Progenitor cell of endocrine pancreas (in vitro differentiated cells): ENCODE measurements at places on chromosomes 7 and 10. TPM values are rescaled to one million over a fixed set of nuclear protein-coding genes. Genes with fewer than 3 reads are reported as not detected.

DNA sequence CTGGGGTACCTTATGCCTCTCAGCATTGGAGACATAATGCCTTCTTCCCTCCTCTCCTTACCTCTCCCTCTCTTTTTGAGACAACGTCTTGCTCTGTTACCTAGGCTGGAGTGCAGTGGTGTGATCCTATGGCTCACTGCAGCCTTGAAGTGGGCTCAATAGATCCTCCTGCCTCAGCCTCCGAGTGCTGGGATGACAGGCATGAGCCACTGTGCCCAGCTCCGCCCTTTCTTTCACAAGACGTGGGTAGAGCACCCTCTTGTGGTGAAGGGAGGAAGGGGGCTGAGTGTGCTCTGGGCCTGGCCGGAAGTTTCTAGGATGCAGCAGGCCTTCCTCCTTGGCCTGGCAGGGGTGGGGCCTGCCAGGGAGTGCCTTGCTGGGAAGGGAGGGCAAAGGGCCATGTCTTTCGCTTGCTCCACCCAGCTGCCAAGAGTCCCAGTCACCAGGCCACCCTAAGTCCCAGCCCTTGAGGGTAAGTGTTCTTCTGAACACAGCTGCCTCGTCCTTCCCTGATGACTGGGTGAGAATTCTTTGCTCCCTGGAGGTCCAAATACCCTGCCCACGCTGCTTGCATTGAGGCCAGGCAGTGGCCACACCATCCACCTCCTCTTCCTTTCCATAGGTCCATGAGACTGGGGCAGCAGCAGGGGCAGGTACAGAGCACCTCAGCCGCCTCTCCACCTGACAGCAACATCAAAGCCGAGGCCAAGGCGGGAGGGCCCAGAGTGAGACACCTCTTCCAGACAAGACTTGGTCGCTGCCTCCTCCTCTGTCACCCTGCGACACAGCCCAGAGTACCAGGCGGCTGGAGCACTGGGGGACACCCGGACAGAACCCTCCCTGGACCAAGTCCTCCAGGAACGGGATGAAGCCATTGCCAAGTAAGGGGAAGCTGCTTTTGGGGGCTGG, 3.7 kb downstream of the ABHD11 start:
- H3K27me3 ChIP-seq = no peaks in the 10 kb centered on the region
- no peak overlapping the region for H3K4me3 ChIP-seq
- H3K4me1 ChIP-seq = peaks cover 10% of the 10 kb centered on the region
- peak; percentile 33 for DNase-seq

DNA sequence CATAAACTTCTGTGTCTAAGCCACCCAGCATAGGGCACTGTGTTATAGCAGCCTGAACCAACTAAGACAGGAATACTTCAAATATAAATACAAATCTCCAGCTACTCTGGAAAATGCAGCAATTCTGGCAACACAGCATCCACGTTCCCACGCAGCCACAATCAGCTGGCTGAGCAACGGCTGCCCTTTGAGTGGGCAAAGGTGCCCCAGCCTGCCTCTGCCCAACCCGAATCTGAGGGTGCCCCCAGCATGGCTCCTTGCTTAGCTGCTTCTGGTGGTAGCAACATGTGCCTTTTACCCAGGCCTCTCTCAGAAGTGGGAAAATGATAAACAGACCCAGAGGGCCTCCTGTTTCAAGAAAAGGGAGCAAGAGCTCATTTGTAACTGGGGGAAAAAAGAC, 12.0 kb downstream of the DRGX start:
- H3K27me3 ChIP-seq = peaks cover 36% of the 10 kb centered on the region
- H3K4me3 ChIP-seq = no peak overlapping the region
- DNase-seq = no peak
- H3K36me3 ChIP-seq = no peaks in the 10 kb centered on the region
- H3K4me1 ChIP-seq = no peaks in the 10 kb centered on the region

- no peak for DNase-seq
- peak overlapping the region; percentile 89 for H3K4me3 ChIP-seq
- peaks cover 20% of the 10 kb centered on the region for H3K4me1 ChIP-seq
- H3K27me3 ChIP-seq = peaks cover 84% of the 10 kb centered on the region
These were observed 453 bp downstream of the SFMBT2 start for GRCh38 chr10:7410301-7410861.

GRCh38 chr7:10308276-10308675, 665.4 kb upstream of the PHF14 start:
- H3K27me3 ChIP-seq = no peaks in the 10 kb centered on the region
- no peak overlapping the region for H3K4me3 ChIP-seq
- H3K4me1 ChIP-seq = peaks cover 2% of the 10 kb centered on the region
- DNase-seq = no peak
- no peak overlapping the region for H3K27ac ChIP-seq

DNA sequence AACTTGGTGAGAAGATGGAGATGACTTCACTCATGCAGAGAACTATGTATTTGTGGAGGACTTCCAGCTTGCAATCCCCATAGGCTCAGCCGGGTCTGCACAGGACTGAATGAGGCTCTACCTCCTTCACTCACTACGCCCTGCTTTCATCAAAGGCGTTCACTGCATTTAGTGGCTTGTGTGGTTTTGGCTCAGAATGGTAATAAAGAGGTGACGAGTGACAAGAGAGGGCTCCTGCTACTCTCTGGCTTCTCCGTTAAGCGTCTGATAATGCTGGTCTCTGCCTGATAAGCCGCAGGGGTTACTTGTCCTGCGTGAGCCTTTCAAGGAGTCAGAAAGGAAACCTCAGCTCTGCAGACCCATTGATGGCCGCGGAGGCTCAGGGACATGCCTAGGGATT, 343.4 kb downstream of the PRPF18 start:
- H3K4me3 ChIP-seq = no peak overlapping the region
- H3K4me1 ChIP-seq = peaks cover 5% of the 10 kb centered on the region
- DNase-seq = no peak
- no peaks in the 10 kb centered on the region for H3K36me3 ChIP-seq

DNA sequence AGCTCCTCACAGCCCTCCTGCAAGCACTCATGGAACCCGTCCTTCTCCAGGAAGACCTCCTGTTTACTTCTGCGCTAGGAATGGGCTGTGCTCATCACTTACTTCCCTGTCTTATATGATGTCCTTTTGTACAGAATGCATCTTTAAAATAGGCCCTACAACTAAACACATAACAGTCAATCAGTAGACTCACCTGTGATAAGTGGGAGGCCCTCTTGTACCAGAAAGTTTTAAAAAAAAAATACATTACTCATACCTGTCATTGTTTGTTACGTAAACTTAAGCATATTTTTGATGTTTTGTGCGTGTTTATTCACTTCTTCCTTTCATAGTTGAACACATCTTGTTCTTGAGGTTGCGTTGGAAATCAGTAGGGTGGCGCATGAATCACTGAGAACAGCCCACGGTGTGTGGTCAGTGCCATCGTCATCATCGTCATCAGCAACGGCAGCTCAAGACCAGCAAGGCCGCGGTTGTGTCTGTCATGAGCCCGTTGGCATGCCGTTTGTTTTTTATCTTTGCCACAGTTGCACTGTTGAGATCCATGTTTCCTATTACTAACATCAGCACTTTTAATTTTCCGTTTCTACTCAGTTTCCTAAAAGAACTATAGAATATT, 232.8 kb downstream of the MGMT start:
- H3K4me1 ChIP-seq = no peaks in the 10 kb centered on the region
- no peaks in the 10 kb centered on the region for H3K36me3 ChIP-seq
- peaks cover 19% of the 10 kb centered on the region for H3K27me3 ChIP-seq
- no peak for DNase-seq
- no peak overlapping the region for H3K27ac ChIP-seq

GRCh38 chr7:5699467-5700384, 81.7 kb downstream of the RNF216 start:
- H3K4me3 ChIP-seq = no peak overlapping the region
- H3K36me3 ChIP-seq = peaks cover 4% of the 10 kb centered on the region
- H3K27ac ChIP-seq = peak overlapping the region; percentile 5
- no peaks in the 10 kb centered on the region for H3K27me3 ChIP-seq
- H3K4me1 ChIP-seq = peaks cover 18% of the 10 kb centered on the region

- no peak overlapping the region for H3K27ac ChIP-seq
- H3K36me3 ChIP-seq = peaks cover 19% of the 10 kb centered on the region
- no peaks in the 10 kb centered on the region for H3K4me1 ChIP-seq
- DNase-seq = no peak
These were observed 206.6 kb upstream of the BMPER start for GRCh38 chr7:33698692-33699128.

DNA sequence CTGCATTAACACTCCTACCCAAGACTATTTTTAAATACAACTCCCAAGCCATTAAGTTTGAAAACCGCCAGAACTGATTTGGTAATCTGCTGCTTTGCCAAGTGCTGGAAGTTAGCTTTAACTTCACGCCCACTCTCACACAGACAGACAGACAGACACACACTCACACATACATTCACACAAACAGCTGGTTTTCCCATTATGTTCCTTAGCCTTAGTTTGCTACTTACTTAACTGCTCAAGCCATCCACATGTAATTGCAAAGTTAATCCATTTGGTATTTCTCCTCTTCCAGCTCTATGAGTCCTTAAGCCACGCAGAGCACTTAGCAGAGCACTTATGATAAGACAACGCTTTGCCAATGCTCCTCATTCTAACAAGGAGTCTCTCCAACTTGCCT, 8.3 kb downstream of the COBL start:
- H3K27ac ChIP-seq = no peak overlapping the region
- no peak for DNase-seq
- peaks cover 18% of the 10 kb centered on the region for H3K27me3 ChIP-seq
- peaks cover 4% of the 10 kb centered on the region for H3K4me1 ChIP-seq
- H3K4me3 ChIP-seq = no peak overlapping the region

- peaks cover 26% of the 10 kb centered on the region for H3K4me1 ChIP-seq
- DNase-seq = peak; percentile 37
- H3K27ac ChIP-seq = no peak overlapping the region
- H3K36me3 ChIP-seq = no peaks in the 10 kb centered on the region
- H3K27me3 ChIP-seq = peaks cover 13% of the 10 kb centered on the region
- H3K4me3 ChIP-seq = peak overlapping the region; percentile 75
These were observed 1.5 kb upstream of the NRP1 start for GRCh38 chr10:33335801-33336581.

GRCh38 chr10:35089611-35090161, 455 bp downstream of the CUL2 start:
- H3K27ac ChIP-seq = peak overlapping the region; percentile 93
- H3K4me1 ChIP-seq = peaks cover 32% of the 10 kb centered on the region
- peak overlapping the region; percentile 92 for H3K4me3 ChIP-seq
- no peak for DNase-seq

DNA sequence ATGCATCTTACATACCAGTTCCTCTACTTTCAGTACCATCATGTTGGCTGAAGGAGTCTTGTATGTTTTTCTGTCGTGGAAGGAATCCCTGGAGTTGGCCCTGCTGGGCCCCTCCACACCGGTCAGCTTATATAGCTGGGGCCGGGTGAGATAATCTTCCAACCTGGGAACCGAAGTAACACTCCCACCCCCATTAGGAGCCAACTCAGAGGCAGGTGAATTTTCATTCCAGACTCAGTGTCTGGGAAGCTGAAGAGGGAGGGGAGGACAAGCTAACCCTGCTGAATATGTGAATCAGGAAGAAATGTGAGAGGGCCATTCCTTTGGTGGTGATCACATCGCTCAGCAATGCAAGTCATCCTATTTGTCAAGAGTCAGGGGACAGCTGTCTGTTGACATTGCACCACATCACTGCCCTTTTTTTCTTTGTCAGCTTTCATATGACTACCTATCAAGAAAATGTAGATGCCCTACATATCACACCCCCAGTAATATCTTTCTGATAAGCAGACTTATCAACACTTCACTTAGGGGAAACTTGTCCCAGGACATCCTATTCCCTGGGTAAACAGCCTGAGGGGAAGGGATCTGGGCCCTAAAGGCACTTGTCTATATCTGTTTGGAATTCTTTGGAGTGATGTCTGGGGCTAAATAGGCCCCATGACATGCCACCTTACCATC, at the start of gene ANKRD1:
Gene ANKRD1 (minus strand): TSS at position 102 of the 681 bp plus-strand sequence. CDS start 60 bp downstream, at position 42.
- no peak for DNase-seq
- H3K4me3 ChIP-seq = peak within 1 kb of the TSS; percentile 70
- peaks cover 3% of the 10 kb centered on the region for H3K36me3 ChIP-seq
- peak within 1 kb of the TSS; percentile 90 for H3K27ac ChIP-seq
- peaks cover 17% of the 10 kb centered on the region for H3K27me3 ChIP-seq

DNA sequence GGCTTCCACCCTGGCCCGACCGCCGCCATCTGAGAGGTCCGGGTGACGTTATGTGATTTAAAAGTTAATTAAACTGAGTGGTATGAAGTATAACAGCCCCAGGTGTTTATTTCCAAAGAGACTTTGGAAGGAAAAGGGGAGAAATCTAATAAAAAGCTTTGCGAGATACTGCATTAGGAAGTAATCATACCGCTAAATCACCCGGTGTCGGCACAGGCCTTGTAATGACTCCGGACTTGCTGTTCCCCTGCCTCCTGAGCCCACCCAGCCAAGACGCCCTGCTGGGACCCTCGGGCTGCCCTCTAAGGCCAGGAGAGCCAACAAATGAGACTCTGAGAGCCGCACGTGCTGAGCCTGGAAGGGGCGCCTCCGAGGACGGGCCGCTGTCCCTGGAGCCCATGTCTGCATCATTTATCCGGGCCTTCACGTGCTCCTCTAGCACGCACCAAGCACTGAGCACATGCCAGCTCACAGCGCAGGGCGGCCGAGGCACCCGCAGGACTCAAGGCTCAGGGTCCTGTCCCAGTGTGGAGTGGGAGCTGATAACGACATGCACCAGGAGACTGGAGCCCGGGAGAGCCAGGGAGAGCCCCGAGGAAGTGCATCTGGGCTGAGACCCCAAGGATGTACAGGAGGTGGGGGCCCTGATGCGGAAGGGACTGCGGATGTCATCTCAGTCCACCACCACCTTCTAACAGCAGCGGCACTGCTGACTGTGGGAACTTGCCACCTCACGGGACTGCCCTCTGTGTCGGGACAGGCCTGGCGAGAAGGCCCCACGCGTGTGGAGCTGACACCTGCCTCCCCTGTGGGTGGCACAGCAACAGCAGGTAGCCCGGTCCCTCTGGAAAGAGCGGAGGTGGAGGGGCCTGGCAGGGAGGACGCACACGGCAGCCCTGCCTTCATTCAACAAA, 182.7 kb downstream of the ELFN1 start:
- H3K36me3 ChIP-seq = no peaks in the 10 kb centered on the region
- H3K4me3 ChIP-seq = no peak overlapping the region
- H3K27ac ChIP-seq = peak overlapping the region; percentile 87
- H3K27me3 ChIP-seq = peaks cover 2% of the 10 kb centered on the region
- peaks cover 36% of the 10 kb centered on the region for H3K4me1 ChIP-seq

- H3K4me1 ChIP-seq = peaks cover 11% of the 10 kb centered on the region
- no peak overlapping the region for H3K4me3 ChIP-seq
- no peak for DNase-seq
These were observed 47.6 kb downstream of the ASB13 start for GRCh38 chr10:5618829-5619228.

- peaks cover 47% of the 10 kb centered on the region for H3K27me3 ChIP-seq
- H3K36me3 ChIP-seq = no peaks in the 10 kb centered on the region
These were observed 65.1 kb downstream of the RGS10 start for GRCh38 chr10:119477444-119477843.

DNA sequence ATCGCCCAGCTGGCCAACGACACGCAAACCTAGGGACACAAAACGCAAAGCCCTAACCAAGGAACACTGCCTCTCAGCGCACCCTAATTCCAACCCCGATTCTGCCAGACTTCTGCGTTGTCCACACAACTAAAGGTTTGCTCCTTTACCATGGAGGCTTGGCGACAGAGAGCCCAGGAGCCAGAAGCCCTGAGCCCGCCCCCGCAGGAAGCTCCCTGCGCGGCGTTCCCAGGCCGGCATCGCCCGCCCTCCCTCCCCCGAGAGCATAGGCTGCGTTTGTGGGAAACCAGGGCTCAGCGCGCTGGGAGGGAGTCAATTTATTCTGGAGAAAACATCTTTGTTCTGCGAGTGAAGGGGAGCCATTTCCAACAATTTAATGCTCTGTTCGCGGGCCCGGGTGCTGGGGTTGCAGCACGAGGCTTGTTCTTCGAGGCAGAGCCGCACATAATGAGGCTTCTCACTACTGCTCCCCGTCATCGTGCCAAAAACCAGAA, 103.9 kb downstream of the GRID1 start:
- no peaks in the 10 kb centered on the region for H3K4me1 ChIP-seq
- H3K27me3 ChIP-seq = peaks cover 45% of the 10 kb centered on the region
- H3K36me3 ChIP-seq = no peaks in the 10 kb centered on the region
- no peak overlapping the region for H3K4me3 ChIP-seq
- no peak overlapping the region for H3K27ac ChIP-seq

Gene CFAP58
- total RNA-seq = 0.24 and 0.29 TPM in 2 replicates

Gene AGR2
- 25.8 and 56.3 TPM in 2 replicates for total RNA-seq
